ENCODE measurements at places on chromosomes 1 and 21.

- no peak for DNase-seq
Measured at GRCh38 chr1:190615818-190616217, 138.2 kb upstream of the BRINP3 start.

- DNase-seq, result peak; percentile 52
Measured at GRCh38 chr1:46246548-46247435, 771 bp upstream of the RAD54L start.

DNA sequence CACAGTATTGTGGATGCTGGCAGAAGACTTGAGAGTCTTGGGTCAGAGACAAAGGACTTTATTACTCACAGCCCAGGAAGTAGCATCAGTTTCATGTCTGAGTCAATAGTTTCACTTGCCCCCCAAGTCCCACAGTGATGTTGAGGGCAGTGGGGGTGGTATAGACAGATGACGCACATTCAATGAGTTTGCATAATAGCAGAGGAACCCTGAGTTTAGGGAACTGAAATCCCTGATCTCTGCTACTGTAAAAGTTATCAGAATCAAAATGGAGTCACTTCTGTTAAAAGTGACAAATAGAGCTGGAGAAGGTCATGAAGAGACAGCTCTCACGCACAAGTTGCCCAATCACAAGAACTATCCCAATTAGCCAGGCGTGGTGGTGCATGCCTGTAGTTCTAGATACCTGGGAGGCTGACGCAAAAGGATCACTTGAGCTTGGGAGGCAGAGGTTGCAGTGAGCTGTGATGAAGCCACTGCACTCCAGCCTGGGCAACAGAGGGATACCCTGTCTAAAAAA, 11.5 kb upstream of the HCRTR1 start:
- DNase-seq, result peak; percentile 23

DNA sequence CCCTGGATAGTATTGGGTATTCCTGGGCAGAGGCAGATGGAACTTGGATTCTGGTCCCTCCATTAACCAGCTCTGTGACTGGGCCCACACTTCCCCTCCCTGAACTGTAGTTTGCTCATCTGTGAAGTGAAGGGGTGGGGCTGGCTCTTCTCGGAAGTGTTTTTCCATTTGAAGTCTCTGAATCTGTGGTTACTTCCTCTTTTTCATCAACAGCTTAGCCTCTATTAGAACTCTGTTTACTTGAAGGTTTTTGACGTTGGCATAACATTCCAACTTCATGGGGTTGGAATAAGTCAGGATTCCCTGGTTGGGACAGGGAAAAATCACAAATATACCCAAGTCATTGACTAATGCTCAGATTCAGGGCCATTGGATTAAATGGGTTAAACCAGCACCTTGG, 3.6 kb downstream of the KIAA0040 start:
- DNase-seq, result peak; percentile 46

DNA sequence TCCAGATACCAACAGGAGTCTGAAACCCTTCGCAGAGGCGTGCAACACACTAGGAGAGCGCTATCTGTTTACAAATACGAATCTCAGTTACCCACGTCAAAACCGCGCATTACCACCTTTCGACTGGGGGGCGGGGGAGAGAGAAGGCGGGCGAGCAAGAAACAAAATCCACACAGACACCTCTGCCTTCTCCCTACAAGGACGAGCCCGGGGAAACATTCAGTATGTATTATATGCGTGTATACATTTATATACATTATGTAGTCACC, 722 bp downstream of the TUT4 start:
- peak; percentile 67 for DNase-seq

DNA sequence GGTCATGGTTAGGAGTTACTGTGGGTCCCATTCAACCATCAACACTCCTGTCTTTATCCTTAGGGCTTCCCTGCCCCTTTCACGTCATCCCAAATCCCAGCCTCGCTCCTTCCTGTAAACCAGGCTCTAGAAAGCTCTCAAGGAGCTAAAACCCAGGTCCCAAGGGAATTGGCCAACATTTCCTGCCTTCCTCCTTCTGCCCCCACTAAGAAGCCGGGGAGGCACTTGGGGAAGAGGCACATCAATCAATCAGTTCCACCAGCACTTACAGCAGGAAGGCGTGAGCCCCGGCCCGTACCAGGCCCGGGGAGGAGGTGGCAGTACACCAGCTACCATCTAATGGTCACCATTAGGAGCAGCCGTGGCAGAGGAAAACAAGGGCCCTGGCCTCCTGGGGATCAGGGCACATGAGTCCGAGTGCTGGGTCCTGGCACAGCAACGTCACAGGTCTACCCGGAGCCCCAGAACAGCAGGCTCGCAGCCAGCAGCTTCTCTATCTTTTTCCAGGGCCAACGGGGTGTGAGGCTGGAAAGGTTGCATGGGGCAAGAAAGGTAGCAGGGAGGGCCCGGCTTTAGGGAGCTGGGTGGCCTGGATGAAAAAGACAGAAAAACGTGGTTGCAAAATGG, 108.6 kb downstream of the CASZ1 start:
- no peak for DNase-seq

DNA sequence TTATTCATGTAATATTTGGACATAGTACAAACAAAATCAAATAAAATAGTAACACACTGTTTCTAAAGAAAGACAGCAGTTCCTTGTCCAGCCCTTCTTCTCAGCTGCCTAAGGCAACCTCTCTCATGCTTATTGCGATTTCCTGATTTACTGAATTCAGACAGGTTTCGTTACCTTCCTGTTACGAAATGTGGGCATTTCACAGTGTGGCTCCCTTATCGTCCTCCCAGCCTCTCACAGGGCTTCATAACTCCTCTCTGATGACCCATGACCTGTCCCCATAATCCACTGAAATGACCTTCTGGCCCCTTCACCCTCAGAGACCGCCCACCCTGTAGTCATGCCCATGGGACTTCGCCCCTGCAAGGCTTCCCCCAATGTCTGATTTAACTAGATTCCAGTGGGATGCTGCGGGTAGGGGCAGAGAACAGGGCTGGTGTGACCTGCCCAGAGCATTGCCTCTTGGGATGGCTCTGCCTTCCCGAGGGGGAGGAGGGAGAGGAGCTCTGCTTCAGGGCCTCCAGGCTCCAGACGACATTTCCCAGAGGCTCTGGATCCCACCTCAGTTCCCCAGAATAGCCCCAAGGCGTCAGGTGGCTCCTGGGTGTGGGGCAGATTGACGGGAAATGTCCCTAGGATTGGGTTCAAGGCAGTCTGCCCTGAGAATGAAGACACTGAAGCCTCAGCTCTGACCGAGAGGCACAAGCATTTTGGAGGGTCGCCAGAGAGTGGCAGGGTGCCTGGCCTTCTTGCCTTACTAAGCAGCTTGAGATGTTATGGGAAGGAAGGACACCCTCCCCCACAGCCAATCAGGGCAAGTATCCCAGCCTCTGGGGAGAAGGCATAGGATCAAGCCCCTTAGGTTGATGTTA, 20.6 kb downstream of the PADI2 start:
- DNase-seq, result no peak

- no peak for DNase-seq
Measured at GRCh38 chr1:244050014-244050834, 859 bp upstream of the ZBTB18 start.

GRCh38 chr1:21916447-21917238, 20.5 kb downstream of the HSPG2 start:
- DNase-seq, result no peak

GRCh38 chr1:87117761-87118368, 203.4 kb downstream of the HS2ST1 start:
- DNase-seq, result no peak

- peak; percentile 53 for DNase-seq
Measured at GRCh38 chr1:223556414-223557129, 108.9 kb downstream of the CAPN8 start.

GRCh38 chr21:17775431-17776126, 43.6 kb downstream of the C21orf91 start:
- peak; percentile 46 for DNase-seq

GRCh38 chr1:206608108-206608698, 4.1 kb downstream of the EIF2D start:
- DNase-seq, result peak; percentile 55

DNA sequence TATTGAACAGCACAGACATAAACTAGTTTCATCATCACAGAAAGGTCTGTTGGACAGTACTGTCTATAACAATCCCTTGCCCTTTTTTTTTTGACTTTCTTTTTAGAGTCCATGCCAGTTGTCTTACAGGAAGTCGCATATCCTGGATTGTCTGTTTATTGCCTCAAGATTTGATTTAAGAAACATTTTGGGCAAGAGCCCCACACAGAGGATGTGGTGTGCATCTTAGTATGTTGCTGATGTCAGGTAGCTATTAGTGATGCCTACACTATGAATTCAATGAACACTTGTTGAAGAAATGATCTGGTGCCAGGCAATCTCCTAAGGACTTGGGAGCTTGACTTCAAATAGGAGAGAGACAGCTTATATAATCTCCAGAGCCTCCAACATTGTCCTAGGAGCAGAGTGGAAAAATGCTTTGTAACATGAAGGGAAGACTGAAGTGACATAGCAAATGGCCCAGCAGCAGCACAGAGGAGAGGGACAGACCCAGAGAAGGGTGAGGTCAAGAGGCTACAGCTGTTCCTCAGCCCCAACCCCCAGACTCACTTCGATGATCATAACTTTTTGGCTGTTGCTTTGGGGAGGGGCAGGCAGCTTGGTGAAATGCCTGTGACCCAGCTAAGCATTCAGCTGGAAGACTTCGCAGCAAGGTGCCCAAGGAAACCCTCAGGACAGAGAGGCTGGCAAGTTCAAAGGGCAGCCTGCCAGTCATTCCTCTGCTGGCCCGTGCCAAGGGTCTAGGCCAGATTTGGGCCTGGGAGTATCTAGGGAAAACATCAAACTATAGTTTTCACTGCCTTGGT, 7.5 kb upstream of the RAB29 start:
- DNase-seq, result no peak

DNA sequence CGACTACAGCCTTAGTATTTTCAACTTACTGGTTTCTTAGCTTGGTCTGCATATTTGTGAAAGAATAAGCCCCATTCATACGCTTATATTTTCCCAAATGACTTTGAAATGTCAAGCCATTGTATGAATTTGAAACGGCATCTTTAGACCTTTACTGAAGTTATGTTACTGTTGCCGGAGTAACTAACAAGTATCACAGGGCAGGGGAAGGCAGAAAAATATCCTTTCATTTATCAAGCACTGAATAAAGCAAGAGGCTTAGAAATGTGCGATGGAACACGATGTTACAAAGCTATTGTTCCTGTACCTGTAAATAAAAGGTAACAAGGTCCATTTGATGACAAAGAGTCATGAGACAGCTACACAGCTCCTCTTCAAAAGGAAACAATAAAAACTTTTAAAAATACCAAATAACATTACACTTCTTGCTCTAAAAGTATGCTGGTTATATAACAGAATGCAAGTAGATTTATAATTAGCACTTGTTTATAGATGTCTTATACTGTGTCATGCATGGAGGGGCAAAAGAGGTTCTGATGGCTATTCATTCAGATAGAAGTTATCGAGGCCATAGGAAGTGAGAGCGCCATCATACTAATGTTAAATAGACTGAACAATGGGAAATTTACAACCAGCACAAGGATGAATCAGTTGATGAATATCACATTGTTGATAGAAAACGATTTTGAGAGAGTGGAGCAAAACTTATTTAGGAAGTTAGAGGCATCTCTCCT, 322.6 kb downstream of the RGS7 start:
- DNase-seq, result no peak

DNA sequence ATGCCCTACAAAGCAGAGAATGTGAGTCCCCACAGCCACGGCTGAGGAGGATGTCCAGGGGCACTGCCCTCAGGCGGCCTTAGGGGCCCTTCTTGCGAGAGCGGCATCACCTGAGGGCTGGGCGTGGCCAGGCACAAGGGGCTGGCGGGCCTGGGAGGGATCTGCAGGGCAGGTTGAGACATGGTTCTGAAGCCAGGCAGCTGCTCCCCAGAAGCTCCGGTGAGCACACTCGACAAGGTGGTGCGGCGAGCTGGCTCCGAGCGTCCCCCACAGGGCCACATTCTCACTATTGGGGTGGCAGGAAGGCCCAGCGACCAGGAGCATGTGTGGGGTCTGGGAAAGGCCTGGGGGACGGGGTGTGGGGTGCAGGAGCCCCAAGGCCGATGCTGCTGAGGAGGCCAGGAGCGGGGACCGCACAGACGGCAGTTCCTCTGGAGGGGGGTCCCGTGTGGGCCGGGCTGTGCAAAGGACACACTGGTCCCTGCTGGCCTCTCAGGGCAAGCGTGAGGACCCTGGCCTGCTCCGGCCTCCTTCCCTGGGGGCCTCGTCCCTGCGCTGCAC, 47.2 kb downstream of the MORN1 start:
- no peak for DNase-seq

DNA sequence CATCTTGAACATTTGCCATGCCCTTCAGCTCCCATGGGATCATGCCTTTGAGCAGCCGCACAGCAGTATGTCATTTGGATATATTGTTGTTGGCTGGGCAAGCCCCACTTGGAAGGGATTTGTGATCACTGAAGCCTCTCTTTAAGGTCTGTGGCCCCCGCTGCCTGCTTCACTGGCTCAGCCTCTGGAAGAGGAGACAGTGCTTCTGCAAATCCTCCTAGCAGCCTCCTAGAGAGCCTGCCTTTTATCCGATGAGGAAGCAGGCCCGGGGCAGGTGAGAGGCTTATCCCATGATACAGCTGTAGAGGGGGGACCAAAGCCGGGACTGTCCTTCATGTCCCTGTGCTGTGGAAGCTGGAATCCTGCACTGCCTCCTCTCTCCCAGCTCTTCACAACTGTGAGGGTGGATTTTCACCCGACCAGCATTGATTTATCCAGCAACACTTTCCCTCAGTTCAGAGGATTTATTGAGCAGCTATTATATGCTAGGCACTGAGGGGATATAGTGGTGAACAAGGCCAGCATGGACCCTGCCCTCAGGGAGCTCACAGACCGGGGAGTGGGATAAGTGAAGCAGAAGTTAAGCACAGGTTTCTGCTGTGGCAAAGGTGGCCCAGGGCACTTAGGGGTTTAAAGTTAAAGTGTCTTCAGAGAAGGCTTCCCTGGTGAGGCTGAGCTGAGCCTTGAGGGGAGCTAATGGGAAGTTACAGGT, 3.9 kb downstream of the TMEM61 start:
- no peak for DNase-seq

DNA sequence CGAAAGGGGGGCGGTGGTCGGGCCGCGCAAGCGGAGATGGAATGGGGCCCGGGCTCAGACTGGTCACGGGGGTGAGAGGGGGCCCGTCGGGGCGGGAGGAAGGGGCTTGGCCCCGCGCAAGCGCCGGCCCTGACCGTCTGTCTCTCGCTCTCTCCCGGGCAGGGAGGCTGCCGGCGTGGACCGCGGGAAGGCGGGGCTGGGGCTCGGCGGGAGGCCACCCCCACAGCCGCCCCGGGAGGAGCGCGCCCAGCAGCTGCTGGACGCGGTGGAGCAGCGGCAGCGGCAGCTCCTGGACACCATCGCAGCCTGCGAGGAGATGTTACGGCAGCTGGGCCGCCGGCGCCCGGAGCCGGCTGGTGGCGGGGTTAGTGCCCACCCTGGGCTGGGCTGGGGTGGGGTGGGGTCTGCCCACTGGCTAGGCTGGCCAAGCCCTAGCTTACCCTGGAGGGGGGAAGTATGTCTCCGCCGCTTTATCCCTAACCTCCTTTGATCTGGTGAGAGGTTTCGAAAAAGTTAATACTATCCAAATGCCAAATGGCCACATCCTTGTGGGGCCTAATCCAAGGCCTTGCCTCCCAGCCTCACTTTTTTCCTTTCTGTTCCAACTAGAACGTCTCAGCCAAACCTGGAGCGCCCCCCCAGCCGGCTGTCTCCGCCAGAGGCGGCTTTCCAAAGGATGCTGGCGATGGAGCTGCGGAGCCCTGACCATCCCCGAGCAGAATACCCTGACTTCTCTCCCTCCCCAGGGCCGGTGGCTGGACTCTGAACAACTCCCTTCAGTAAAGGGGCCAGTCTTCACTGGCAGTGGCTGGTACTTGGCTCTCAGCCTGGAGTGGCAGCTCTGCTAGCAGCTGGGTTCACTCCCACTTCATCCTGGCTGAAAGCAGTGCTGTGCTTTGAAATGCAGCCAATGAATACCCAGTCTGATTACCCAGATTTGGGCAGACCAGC, 636 bp upstream of the YRDC start:
- peak; percentile 47 for DNase-seq

GRCh38 chr1:119794230-119794875, 16.9 kb downstream of the REG4 start:
- DNase-seq, result no peak
